ENCODE measurements at places on chromosomes 4 and X.

- DNase-seq, result no peak
These were observed 39.5 kb upstream of the PTPN13 start for GRCh38 chr4:86554646-86555045.

DNA sequence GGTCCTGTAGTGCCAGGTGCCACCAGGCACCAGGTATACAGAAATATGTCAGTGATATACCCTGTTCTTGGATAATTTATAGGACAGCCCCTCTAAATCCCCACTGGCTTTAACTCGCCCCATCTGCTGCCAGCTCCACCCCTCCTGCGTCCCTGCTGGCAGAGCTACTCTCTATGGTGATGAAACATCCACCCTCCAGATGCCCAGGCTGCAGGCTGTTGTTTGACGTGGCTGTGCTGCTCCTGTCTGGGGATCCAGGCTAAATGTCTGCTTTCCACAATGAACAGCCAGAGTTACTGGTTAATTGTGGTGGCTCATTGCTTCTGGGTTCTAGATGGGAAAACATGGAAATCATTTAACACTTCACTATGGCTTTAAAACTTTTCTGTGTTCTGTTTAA, 12.9 kb downstream of the NHSL2 start:
- DNase-seq, result no peak

- no peak for DNase-seq
These were observed 78.9 kb downstream of the MBNL3 start for GRCh38 chrX:132409780-132410556.

GRCh38 chr4:22553560-22553959, 37.7 kb upstream of the ADGRA3 start:
- no peak for DNase-seq

DNA sequence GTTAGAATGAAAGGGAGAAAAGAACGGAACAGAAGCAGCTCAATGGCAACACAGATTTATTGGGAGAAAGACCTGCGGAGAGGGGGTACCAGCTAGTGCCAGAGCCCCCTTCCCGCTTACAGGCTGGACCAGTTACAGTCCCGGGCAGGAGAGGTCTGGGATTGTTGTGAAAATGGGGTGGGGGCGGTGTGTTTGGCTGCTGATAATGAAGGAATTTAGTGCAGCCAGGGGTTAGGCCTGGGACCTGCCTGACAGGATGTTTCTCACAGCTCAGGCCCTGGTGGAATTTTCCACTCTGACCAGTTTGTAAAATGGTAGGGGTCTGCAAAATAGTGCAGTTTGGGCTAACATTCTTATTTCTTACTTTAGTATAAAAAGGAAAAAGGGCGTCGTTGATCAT, 75.4 kb upstream of the SPIN4 start:
- no peak for DNase-seq
